ENCODE measurements at places on chromosomes 7 and 10.

DNA sequence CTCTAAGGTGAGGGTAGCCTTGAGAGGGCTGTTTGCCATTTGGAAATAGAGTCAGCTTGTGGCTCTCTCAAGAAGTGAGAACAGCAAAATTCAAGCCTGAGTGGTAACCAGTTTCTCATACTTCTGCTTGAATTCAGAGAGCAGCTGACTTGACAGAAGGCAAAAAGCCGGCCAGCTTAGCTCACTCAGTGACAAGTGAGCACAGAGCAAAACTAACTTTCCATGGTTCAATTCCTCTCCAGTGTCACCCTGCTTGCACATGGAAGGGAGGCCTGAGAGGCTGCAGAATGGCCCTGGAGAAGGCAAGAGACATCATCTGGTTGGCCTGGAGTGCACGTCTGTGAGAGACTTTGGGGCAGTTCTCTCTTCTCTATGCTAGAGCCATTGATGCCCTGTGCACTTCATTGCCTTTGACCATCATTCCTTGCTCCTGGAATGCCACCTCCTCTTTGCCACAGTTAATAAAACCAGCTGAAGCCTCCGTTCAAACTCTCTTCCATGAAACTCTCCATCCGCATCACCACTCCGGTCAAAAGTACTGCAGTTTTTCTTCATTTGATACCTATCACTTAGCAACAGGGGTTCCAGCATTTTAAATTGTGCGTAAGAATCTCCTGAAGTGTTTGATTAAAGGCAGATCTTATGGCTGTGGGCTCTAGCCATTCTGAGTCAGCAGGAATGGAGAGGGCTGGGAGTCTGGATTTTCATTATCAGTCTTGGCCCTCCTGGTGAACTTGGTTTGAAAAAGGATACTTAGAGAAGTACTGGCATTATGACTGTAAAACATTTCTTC, 69.8 kb upstream of the PIK3CG start:
- DNase-seq: no peak

DNA sequence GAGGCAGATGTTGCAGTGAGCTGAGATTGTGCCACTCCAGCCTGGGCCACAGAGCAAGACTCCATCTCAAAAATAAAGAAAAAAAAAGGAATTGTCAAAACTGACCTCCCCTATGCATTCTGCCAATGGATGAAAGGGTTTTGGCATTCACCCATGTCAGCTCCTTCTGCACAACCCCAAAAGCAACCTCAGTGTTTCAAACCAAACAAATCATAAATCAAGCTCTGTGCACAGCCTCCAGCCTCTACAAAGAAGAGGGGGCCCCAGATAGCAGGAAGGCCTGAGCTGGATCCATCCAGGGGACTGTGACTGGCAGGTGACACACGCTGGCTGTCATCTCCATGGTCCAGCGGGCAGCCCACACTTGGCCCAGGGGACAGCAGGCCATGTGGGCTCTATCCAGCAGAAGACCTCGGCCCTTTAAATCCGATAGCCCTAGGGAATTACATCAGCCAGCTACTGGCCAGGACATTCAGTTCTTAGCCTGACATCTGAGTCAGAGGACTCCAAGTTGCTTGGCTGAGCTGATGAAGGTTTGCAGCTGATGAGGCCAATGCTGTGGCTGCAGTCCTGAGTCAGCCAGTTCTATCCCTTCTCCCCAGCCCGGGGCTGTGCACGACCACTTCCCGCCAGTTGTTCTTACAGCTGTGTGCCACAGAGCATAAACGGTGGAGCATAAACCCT, 52.0 kb upstream of the FIGNL1 start:
- no peak for DNase-seq

GRCh38 chr10:13946209-13946460, 359.4 kb downstream of the PRPF18 start:
- no peak for DNase-seq

DNA sequence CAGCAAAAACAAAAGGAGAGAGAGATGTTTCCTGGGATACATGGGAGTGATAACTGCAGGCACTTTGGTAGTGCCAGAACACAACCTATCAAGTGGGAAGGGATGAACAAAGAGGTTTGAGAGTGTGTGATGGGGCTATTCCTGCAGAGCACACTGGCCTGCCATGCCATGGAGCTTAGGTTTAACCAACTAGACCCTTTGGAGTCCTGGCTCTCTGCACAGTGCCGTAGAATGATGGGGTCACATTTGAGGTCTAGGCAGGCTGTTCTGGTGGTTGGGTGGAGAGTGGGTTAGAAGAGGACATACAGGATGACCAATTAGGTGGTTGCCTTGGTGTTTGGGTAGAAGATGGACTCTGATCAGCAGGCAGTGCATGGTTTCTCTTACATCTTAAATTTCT, 101.9 kb upstream of the HABP2 start:
- no peak for DNase-seq

DNA sequence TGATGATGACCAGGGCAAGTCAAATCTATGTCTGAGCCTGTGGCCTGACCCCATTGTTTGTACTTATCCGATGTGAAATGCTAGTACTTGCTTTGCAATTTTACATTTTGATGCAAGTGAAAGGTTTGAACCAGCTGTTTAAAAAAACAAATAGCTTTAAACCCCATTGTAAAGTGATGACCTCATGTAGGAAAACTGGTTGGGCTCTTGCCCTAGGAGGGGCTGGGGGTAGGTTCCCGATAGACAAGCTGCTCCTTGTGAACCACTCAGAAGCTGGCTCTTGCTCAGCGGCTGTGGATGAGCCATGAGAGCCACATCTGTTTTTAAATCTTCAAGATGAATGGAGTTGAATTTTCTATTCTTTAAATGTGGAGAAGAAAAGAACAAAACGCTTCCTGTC, 185.3 kb downstream of the WDR11 start:
- no peak for DNase-seq

GRCh38 chr10:45420453-45421192, 46.6 kb downstream of the ALOX5 start:
- peak; percentile 42 for DNase-seq

GRCh38 chr7:26691886-26692285, 172.5 kb downstream of the SKAP2 start:
- DNase-seq: no peak

DNA sequence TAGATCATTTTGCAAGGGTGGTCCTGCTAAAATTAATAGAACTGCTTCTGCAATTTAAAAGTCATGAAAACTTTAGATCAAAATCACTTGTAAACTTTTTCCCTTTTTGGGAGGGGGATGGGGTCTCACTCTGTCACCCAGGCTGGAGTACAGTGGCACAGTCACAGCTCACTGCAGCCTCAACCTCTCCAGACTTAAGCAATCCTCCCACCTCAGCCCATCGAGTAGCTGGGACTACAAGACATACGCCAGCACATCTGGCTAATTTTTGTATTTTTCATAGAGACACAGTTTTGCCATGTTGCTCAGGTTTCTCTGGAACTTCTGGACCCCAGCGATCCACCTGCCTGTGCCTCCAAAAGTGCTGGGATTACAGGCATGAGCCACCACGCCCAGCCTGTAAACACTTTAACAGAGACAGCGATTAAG, 79.7 kb downstream of the LRRC17 start:
- DNase-seq: no peak

- DNase-seq: no peak
These were observed 739 bp downstream of the MYPN start for GRCh38 chr10:68110027-68110426.

DNA sequence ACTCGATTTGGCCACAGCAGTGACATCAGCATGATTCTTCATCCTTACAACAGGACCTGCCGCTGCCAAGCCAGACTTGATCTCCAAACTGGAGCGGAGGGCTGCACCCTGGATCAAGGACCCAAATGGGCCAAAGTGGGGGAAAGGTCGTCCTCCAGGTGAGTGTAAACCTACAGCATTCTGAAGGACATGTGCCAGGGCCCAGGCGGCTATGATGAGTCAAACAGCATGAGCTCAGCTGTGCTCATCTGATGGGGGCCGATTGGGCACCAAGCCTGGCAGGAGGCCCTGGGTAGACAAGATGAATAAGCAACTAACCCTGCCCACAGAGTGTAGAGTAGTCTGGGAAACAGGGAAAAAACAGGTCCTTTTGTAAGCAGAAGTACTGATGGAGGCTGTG, 14.4 kb upstream of the ATP6V0E2 start:
- no peak for DNase-seq

DNA sequence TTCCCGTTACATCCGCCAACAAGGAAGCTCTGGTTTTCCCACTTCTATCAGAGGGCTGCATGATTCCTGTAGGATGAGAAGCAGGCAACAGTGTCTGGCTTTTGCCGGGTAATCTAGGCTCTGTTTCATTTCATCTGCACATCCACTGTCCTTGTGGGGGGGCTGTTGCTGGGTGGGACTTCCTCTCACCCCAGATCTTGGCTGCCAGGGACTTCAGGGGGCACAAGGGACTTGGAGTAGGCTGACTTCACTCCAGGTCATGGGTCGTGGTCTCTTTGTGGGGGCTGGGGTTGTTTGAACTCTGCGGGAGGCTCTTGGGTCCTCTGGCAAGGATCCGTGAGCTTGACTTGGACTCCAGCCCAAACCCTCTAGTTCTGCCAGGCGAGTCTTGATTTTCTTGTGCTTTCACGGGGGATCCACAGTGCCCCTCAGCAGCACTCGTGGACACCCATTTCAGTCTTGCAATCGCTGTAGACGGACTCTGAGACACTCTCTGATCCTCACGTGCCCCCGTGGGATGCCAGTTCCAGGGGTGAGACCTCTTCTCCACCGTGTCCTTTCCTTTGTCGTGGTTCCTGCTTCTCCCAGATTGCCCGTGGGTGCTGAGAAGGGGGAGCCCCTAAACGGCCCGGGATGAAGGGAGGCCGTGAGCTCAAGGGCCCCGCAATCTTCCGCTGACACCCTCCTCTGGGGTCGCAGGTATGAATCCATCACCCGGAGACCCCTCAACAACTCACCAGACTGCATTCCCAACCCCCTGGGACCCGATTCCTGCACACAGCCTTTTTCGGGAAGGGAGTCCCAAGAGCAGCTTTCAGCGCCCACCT, 21.4 kb upstream of the ZNF273 start:
- no peak for DNase-seq

- no peak for DNase-seq
These were observed 4.1 kb downstream of the CPA1 start for GRCh38 chr7:130384371-130384801.

DNA sequence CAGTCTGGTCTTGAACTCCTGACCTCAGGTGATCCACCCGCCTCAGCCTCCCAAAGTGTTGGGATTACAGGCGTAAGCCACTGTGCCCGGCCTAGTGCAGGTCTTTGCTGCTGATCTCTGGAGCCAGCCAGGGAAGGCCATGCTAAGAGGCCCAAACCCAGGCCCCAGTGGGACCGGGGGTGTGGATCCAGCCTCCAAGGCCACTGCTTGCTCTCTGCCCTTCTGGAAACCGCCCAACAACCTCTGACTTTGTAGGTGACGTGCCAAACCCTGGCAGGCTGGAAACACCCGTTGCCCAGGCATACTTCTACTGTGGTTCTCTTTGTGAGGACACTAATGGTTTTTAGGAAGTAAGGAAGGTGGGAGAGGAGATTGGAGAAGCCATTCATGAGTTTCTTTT, 83.5 kb upstream of the GNA12 start:
- no peak for DNase-seq

GRCh38 chr10:91977491-91977890, 53.9 kb downstream of the BTAF1 start:
- no peak for DNase-seq

GRCh38 chr7:101108330-101108857, 18.5 kb upstream of the SERPINE1 start:
- DNase-seq: no peak

- DNase-seq: no peak
These were observed 13.9 kb downstream of the TSPAN14 start for GRCh38 chr10:80468002-80468401.

DNA sequence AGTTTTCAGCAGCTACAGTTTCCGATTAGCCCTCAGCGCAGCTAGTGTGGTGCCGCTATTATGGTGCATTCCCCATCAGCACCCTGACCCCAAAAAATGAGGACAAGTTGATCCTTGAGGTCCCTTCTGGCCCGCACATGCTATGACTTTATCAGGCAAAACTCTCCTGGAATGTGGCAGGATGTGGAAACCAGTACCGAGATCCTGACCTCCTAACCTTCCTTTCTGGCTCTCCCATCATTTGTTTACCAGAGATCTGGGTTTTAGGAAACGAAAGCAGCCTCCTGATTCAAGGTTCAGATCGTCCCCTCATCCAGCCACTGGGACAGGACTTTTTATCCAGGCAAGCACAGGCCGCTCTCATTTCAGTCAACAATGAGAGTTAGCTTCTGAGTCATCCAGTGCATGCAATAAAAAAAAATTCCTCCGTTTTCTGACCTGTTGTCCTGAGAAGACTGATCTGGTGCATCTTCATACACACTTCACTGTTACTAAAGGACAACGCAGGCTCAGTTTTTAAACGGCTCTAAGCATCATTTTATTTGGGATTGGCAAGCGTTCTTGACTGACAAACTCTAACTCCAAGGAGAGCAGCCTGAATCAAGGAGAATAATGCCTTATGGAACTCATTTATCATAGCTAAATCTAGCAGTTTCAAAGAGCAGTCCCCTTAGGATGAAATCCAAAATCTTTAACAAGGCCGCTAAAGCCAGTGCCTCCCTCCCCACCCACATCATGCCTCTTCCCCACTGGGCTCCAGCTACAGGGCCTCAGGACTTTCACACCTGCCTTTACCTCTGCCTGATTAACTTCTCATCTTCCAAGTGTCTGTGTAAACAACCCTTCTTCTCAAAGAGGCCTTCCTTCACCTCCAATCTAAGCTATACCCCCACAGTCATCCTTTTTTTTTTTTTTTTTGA, 17.1 kb downstream of the PDLIM1 start:
- no peak for DNase-seq

DNA sequence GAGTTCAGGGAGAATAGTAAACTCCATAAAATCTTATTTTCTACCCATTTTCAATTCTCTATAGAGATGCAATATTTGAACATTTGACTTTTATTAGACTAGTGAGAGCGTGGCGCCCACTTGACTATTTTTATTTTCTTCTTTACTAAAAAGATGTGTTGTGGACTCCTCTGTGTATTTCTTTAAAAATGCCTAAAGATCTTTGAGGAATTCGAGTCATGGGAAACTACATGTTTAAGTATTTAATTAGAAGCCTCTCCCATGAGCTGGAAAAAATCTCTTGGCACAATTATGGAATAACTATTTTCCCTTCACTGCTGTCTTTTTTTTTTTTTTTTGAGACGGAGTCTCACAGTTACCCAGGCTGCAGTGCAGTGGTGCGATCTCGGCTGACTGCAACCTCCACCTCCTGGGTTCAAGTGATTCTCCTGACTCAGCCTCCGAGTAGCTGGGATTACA, 124.2 kb downstream of the ARHGAP12 start:
- no peak for DNase-seq

DNA sequence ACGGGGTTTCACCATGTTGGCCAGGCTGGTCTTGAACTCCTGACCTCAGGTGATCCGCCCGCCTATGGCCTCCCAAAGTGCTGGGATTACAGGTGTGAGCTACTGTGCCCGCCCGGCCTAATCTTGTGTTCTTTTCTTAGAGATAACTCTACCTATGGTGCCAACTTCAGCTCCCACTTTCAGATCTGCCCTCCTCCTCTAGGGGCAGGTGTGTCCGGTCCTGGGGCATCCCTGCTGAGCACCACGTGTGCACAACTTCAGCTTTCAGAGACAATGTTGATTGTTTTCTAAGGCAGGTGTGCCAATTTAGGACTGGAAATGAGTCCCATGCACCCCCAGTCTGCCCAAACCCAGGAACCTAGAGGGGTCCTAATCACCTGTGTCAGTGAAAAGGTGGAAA, 18.5 kb upstream of the FXYD4 start:
- no peak for DNase-seq

All from anterior cingulate cortex (tissue), 58 donors.